Breast epithelium (tissue), 4 donors: ENCODE measurements at places on chromosomes 1 and 21.

GRCh38 chr1:64126581-64126980 lies 76.8 kb upstream of the UBE2U start:
- no peak for DNase-seq

DNA sequence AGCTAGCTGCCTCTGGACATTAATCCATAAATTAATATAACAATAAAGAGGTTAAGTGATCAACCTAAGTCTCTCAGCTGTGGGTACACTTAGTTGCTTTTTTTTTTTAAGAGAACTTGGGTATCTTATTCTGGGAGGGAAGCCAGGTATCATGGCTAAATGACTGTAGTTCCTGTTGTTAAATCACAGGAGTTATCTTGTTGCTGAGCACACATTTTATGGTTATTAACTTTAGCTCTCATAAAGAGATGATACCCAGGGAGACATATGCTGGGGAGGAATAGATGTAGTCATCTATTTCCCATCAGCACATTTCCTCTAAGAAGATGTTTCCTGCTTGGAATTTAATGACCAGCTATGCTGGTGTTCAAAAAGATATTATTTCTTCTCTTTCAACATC lies 227.8 kb downstream of the PTGER3 start:
- DNase-seq = no peak

DNA sequence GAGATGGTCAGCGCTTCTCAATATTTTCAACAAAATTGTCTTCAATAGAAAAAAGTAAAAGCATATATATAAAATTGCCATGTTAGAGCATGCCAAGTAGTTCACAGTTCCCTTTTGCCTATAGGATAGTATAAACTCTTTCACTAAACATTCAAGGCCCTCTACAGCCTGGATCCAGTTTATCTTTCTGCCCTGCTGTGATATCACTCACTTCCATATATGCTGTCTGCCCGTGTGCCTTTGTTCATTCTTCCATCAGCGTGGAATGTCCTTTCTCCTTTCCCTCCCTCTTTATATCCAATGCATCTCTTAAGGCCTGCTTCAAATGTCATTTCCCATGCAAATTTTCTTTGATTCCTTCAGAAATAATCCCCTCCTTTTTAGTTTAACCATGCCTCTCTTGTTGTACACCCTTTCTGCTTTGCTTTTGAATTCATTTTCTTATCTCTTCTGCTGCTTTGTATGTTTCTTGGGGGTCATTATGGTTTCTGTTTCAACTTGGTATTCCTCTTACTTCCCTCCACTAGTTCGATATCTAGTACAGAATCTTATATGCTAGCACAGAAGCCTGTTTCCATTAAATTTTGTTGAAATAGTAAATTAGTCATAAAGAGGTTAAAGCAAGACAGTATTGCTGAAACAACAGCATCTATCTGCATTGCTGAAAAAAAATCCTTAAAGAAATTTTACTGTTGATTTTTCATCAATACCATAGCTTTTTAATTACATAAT lies 44.7 kb downstream of the XCL2 start:
- DNase-seq = no peak

DNA sequence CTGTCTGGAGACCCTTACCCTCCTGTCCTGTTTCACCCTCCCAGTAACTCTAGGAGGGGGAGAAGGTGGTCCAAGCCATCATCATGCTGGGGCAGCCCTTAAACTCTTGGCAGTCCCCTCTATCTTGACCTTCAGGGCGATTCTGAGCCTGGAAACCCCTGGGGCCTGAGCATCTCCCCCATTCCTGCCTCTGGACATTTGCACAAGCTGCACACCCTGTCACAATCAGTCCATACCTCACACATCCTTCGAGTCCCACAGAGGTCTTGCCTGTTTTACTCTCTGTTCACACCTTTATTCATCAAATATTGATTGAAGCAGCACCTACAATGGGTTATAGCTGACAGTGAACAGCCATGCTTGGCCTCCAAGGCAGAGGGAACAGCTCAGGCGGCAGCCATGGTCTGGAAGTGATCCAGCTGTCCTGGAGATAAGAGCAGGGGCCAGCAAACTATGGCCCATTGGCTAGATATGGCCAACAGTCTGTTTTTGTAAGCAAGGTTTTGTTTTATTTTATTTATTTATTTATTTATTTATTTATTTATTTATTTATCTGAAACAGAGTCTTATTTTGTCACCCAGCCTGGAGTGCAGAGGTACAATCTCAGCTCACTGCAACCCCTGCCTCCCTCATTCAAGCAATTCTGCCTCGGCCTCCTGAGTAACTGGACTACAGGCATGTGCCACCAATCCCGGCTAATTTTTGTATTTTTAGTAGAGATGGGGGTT lies 7.1 kb upstream of the FAM131C start:
- no peak for DNase-seq

DNA sequence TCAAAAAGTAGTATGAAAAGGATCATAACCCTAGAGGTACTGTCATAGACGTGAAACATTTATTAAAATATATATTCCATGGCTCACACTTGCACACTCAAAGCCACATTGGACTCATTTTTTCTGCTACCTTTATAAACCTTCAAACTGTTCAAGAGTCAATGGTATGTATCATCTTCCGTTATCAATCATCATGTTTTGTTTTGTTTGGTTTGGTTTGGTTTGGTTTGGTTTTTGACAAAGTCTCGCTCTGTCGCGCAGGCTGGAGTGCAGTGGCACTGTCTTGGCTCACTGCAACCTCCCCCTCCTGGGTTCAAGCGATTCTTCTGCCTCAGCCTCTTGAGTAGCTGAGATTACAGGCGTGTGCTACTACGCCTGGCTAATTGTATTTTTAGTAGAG lies 1.8 kb downstream of the IFNAR2 start:
- no peak for DNase-seq

- DNase-seq = no peak
Measured at GRCh38 chr1:207807690-207808321, 56.0 kb downstream of the CD46 start.

- no peak for DNase-seq
Measured at GRCh38 chr1:113456967-113457366, 66.7 kb downstream of the MAGI3 start.

- DNase-seq = no peak
Measured at GRCh38 chr1:168488138-168488537, 55.7 kb downstream of the XCL2 start.

GRCh38 chr1:201349092-201349491 lies 28.4 kb downstream of the TNNT2 start:
- DNase-seq = no peak

DNA sequence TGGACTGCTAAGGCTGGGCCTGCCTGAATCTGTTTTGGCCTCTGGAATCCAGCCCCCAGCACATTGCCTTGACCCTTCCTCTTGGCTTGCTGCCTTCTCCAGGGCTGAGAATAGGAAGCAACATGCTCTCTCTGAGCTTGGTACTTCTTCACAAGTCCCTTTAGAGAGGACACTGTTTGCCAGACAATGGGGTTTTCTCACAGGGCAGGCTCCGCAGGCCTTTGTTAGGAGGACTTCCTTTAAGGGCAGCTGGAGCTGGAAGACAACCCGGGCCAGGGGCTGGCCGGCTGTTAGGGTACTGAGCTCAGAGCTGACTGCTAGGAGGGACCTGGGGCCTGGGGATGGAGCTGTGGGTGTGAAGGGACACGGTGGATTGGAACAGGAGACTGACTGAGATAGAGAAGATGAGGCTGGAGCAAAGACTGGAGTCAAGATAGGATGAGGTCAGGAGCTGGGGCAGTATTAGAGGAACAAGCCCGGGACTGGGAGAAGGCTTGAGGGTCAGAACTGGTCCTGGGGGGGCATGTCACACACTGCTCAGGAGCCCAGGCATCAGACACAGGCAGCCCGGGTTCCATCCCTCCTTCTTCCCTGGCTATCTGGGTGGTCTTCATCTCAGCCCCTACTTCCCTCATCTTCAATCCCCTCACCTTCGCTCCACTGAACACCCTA lies 5.4 kb upstream of the ALPL start:
- DNase-seq = peak; percentile 17

DNA sequence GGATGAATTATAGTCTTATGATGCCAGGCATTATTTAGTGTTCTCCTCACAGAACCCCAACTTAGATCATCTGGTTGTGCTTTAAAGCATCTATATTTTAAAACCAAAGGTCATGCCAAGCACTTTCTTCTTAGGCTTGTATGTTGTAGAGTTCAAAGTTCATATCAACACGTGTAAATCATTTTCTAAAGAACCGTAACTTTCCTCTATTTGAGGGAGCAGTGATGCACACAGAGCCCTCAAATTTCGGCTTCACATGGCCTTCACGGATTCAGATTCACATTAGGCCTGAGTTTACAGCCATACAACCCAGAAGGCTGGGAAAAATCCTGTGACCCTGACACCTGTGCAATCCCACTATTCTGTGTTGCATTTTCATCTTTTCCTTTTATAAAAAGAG lies 52.1 kb upstream of the SEC16B start:
- DNase-seq = no peak

- no peak for DNase-seq
Measured at GRCh38 chr1:233656032-233656635, 42.2 kb downstream of the KCNK1 start.

GRCh38 chr1:94280541-94280940 lies 43.2 kb upstream of the ARHGAP29 start:
- no peak for DNase-seq

GRCh38 chr21:38721055-38721454 lies 84.7 kb upstream of the ETS2 start:
- DNase-seq = no peak

DNA sequence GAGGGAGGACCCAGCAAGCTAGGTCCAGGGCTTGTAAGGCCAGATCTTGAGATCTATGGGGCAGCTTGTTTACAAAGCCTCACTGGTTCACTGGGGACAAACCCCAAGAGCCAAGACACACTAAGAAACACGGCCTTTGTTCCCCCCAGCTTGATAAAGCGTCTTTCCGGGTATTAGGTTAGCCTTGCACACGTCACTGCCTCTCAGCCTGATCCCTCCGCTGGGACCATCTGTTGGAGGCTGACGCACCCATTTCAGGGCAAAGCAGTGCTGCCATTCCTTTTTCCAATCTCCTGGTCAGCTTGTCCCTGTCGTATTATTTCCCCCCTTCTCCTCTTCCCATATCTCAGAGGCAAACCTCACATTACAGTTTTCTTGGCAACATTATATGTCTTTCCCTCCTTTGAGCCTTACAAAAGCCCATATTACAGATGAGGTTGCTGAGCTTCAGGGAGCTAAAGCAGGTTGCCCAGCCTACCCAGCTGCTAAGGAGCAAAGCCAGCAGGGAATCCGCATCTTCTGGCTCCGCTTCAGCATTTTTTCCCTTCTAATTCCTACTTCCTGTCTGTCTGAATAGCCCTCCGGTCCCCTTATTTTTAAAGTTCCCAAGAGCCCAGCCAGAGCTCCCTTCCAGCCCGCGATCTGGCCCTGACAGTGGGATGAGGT lies 4.1 kb downstream of the HEYL start:
- DNase-seq = no peak

DNA sequence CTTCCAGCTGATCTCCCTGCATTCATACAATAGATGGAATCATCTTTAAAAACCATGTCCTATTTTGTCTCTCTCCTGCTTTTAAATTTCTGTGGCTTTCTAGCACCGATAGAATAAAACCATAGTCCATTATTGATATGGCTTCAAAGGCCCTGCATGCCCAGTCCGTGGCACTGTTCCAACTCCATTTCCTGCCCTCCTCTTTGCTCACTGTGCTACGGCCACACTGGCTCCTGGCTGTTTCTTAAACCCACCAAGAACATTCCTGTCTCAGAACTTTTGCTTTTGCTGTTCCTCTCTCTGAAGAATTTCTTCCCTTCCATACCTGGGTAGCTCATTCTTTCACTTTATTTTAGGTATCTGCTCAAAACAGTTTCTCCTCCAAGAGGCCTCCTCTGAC lies 7.2 kb downstream of the SLAMF1 start:
- DNase-seq = no peak

DNA sequence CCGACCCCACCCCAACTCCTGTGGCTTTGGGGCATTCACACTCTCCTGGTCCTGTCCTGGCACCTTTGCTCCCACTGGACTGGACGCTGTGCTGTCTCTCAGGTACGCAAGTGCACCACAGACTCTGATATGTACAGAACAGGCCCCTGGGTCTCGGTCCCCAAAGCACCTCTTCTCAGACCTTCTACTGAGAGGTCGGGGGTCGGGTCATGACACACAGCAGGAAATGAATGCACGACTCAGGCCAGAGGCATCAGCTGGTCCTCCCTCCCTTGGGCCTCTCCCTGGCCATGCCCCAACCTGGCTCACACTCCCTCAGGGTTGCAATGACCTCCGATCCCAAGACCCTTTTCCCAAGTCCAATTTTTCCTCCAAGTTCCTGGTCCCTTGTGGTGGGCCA lies 1.8 kb upstream of the KRTAP10-12 start:
- DNase-seq = no peak

GRCh38 chr1:192879406-192879805 lies 70.6 kb downstream of the RGS2 start:
- DNase-seq = no peak

GRCh38 chr1:23625459-23625858 lies 66.1 kb upstream of the RPL11 start:
- DNase-seq = no peak

- no peak for DNase-seq
Measured at GRCh38 chr1:232837087-232837486, 31.9 kb downstream of the MAP10 start.

DNA sequence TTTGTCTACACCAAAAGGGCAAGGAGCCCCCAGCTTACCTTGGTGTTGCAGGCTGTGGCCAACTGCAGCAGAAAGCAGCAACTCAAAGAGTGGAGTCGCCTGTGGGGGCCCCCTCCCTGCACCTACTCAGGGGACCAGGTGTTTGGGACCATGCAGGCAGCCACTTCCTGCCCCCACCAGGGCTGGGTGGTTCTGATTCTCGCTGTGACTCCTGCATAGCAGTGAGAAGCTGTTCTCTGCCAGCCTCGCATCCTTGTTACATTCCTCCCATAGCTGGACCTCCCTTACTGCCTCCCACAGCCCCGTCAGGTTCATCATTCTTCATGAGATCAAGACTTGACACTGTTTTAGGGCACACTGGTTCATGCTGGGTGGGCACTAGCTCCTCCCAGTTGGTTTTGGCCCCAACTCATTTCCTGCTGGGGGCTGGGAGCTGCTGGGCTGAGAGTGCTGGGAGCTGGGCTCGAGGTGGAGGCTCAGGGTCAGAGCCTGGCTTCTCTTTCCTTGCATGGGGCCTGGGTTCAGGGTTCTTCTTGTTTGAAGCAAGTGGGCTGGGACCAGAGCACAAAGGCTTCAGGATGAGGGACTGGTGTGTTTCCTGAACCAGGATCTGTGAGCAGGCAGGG lies 146.9 kb upstream of the C1orf174 start:
- DNase-seq = no peak

- DNase-seq = no peak
Measured at GRCh38 chr1:212201461-212201860, 83.7 kb upstream of the PPP2R5A start.

DNA sequence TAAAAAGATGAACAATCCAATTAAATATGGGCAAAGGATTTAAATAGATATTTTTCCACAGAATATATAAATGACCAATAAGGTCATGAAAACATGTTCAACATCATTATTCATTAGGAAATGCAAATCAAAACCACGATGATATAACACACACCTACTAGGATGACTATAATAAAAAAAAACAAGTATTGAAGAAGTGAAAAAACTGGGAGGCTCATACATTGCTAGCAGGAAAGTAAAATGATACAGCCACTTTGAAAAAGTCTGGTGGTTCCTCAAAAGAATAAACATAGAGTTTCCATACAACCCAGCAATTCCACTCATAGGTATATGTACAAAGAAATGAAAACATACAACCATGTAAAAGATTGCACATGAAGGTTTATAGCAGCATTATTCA lies 75.7 kb upstream of the RAB4A start:
- DNase-seq = no peak
